ENCODE measurements at places on chromosomes 4 and X.

DNA sequence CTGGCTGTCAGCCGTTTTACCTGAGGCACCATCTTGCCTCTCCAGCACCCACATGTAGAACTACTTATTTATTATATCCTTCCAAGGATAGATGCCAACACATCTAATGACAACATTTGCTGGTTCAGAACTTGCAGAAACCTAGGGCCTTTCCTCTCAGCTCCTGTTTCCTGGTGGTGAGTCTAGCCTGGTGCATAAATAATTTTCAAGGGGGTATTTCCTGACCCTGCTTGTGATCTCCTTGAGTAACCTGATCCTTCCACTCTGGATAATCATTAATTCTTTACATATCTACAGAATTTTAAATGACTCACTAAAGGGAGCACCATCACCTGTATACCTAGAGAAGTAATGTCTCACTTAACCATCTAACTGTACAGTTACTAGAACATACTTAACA is 153.4 kb downstream of the PPARGC1A start:
- no peak for DNase-seq

DNA sequence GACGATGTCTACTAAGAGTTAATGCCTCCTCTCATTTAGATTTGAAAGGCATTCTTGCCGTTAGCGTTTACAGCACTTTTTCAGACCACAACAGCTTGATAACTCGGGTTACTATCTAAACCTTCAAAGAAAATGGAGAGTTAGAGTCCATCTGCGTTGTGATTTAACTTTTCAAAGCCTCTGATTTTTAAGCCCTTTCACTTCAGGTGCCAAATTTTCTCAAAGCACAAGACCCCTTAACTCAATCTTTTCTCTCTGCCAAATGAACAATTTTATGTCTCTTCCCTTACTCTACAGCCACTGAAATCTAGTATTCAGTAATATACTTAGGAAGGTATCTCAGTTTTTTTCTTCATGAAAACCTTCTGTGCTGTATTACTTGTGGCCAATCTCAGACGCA is 310.5 kb downstream of the TENM3 start:
- DNase-seq: no peak

DNA sequence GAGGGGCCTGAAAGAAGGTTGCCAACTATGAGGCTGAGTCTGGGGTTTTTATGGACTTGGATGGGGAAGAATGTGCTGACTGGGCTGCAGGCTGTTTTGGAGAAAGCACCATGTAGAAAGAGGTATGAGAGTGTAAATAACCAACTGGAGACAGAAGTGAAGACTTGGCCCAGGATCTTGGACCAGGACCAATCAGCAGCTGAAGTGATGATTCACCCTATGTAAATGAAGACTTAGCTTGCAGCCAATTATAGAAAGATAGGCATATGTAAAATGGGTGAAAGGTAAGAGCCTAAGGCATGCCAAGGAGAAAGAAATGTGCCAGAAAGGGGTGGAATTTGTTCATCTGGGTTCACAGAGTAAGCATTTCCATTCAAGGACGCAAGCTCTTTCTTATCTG is 856.7 kb upstream of the PRKX start:
- DNase-seq: no peak

GRCh38 chr4:87950936-87951511 is 24.5 kb upstream of the SPP1 start:
- no peak for DNase-seq

DNA sequence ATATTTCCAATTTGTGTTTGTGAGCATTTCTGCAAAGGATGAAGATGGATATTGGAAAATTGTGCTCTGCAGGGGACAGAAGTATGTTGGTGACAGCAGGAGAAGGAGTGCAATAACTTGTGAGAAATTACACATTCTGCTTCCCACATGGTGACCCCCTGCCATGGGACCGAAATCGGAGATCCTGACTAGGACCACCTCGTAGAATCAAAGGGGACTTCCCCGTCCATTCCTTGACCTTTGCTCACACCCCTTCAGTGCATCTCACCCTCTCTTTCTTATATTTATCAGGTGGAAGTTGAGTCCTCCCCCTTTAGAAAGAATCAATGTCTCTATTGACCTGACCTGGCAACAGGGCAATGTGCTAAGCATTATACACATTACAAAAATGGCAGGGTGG is 118.9 kb upstream of the GPC4 start:
- DNase-seq: no peak

GRCh38 chr4:121253961-121254360 is 89.8 kb upstream of the TNIP3 start:
- no peak for DNase-seq

GRCh38 chr4:2570551-2571222 is 34.2 kb downstream of the FAM193A start:
- DNase-seq: no peak

DNA sequence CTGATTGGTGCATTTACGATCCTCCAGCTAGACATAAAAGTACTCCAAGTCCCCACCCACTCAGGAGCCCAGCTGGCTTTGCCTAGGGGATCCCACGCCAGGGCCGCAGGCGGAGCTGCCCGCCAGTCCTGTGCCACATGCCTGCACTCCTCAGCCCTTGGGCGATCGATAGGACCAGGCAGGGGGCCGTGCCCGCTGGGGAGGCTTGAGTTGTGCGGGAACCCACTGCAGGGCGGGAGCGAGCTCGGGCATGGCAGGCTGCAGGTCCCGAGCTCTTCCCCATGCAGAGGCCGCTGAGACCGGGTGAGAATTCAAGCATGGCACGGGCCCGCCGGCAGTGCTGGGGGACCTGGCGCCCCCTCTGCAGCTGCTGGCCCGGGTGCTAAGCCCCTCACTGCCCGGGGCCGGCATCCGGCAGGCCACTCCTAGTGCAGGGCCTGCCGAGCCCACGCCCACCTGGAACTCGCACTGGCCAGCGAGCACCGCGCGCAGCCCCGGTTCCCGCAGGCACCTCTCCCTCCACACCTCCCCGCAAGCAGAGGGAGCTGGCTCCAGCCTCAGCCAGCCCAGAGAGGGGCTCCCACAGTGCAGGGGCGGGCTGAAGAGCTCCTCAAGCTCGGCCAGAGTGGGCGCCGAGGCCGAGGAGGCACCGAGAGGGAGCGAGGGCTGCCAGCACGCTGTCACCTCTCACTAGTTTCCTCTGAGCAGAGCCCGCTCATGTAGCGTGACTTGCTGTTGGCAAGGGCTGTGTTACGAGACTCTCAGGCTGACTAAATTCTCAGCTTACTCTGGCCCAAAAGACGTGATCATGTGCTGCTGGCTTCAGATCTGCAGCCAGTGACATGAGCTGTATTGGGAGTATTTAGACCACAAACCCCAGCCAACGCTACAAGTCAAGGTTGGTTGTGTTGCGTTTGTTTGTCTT is 87.5 kb downstream of the TRAPPC11 start:
- DNase-seq: no peak

DNA sequence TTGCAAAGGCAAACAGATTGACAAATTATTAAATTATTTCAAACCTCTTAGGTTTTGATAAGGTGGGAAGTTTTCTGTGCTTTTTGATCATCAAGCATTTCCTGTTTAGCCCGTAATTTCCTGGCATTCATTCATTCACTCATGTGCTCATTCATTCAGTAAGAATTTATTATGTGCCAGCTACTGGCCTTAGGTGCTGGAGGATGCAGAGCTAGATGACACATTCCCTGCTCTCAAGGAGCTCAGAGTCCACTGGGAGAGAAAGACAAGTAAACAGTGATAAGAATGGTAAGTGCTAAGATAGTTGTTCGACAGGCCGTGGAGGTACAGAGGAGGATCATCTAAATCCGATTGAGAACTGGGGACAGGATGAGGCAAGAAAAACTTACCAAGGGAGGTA is 153.0 kb downstream of the DCTD start:
- DNase-seq: no peak

GRCh38 chr4:13856387-13856786 is 228.9 kb upstream of the BOD1L1 start:
- no peak for DNase-seq

GRCh38 chrX:70453024-70453618 is 8.5 kb downstream of the DLG3 start:
- no peak for DNase-seq

DNA sequence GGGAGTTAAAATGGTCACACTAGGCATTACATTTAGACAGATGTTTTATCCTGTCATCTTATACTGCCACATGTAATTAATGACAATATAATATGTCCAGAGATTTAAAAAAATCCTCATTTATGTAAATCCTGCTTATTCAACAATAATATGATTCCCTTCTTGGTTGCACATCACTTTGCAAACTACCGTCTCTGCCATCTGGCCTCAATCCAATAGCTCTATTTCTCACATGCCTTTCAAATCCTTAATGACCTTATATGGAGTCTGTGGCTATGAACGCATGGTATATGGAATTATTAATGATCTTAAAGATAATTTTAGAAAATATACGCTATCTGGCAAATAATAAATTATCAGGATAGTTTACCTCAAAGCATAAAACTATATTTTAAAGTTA is 144.5 kb downstream of the NPNT start:
- peak; percentile 37 for DNase-seq

DNA sequence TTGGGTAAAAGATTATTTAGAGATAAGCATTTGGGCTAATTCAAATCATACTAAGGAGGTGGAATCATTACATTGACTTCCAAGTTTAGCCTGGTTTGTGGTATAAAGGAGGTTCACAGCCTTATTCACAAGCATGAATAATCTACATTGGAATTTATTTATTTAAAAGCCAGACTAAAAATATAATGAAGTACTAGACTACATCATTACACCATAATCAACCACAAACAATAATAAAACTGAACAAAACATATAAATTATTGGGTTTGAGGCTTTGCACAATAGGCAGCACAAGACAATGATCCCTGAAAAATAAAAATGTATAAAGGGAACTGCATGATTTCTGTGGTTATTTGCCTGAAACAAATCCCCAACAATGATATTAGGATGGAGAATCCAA is 314.0 kb downstream of the GBA3 start:
- DNase-seq: no peak

All from cardiac fibroblast (primary cell).